ENCODE measurements at places on chromosomes 16 and 17. TPM values are rescaled to one million over a fixed set of nuclear protein-coding genes. Genes with fewer than 3 reads are reported as not detected.

The IL4R gene
- 93.0 TPM for total RNA-seq

The GRIN2A gene
- not detected for total RNA-seq

The PRR29 gene
- 0.19 TPM for total RNA-seq

The MYO1D gene
- total RNA-seq, result 60.8 TPM

The PRAC2 gene
- not detected for total RNA-seq

The DBNDD1 gene
- 4.7 TPM for total RNA-seq

The MEIOB gene
- total RNA-seq, result 0.08 TPM

The MYOCD gene
- not detected for total RNA-seq

The IRF8 gene
- not detected for total RNA-seq

The GRB7 gene
- 31.5 TPM for total RNA-seq

The VTN gene
- total RNA-seq, result not detected

The RAMP2 gene
- 2.3 TPM for total RNA-seq

The ST3GAL2 gene
- total RNA-seq, result 10.9 TPM

The CIAO3 gene
- total RNA-seq, result 19.4 TPM

The NPIPB2 gene
- 6.6 TPM for total RNA-seq

The SKA2 gene
- 115 TPM for total RNA-seq

The ARHGAP27 gene
- 18.7 TPM for total RNA-seq

The SPATA22 gene
- total RNA-seq, result not detected

The NPIPB9 gene
- not detected for total RNA-seq

The CBLN1 gene
- not detected for total RNA-seq

The ODAD4 gene
- total RNA-seq, result 1.6 TPM

The HEATR9 gene
- total RNA-seq, result not detected

Data from hair follicular keratinocyte (primary cell).